Tibial nerve (tissue), 4 donors: ENCODE measurements at places on chromosomes 12 and 14. TPM values are rescaled to one million over a fixed set of nuclear protein-coding genes. Genes with fewer than 3 reads are reported as not detected.

DNA sequence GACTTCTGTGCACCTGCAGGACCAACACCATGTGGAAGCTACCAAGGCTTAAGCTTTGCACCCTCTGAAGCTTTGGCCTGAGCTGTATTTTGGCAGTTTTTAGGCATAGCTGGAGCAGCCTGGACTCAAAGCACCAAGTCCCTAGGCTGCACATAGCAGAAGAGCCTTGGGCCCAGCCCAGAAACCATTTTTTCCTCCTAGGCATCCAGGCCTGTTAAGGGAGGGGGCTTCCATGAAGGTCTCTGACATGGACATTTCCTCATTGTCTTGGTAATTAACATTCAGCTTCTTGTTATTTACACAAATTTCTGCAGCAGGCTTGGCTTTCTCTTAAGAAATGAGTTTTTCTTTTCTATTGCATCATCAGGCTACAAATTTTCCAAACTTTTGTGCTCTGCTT lies 475.8 kb upstream of the FLRT2 start:
- DNase-seq, result no peak

DNA sequence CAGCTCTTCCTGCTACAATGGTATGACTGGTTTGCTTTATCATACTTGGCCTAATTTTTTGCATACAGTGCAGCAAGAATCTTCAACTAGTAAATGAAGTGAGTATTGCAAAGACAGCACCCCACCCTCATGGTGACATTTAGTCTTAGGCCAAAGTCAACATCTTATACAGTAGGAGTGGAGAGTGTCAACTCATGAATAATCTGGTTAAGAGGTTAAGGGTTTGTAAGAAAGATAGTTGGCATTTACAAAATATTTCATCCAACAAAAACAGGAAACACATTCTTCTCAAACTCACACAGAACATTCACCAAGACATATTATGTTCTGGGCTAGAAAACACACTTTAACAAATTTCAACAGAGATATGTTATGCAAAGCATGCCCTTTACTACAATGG lies 2.2 kb upstream of the OAS1 start:
- no peak for DNase-seq

- DNase-seq, result no peak
Observed at GRCh38 chr14:91752961-91753360, 21.1 kb upstream of the CATSPERB start.

GRCh38 chr14:65098586-65098985 lies 3.7 kb downstream of the MAX start:
- no peak for DNase-seq

GRCh38 chr14:34179727-34180126 lies 228.9 kb upstream of the EGLN3 start:
- DNase-seq, result no peak

The CISTR gene
- not detected for total RNA-seq

DNA sequence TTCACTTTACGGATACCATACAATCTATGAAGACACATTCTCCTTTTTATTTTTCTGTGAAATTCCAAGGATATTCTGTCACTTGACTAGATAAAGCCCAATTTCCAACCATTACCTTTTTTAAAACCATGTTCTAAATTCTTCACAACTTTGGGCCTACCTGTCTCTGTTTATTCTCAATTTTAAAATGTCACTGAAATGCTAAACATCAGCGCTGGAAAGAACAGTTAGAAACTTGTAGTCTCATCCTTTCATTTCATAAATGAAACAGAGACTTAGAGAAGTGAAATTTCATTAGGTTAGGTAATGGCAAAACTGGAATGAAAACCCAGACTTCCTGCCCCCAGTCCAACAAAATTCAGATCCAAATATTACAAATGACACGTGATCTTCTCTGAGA lies 396.2 kb downstream of the CCDC91 start:
- DNase-seq, result no peak

The LYZ gene
- 20.4 TPM for total RNA-seq

The MAGOHB gene
- total RNA-seq, result 6.5 TPM

The NAA30 gene
- total RNA-seq, result 14.1 TPM

DNA sequence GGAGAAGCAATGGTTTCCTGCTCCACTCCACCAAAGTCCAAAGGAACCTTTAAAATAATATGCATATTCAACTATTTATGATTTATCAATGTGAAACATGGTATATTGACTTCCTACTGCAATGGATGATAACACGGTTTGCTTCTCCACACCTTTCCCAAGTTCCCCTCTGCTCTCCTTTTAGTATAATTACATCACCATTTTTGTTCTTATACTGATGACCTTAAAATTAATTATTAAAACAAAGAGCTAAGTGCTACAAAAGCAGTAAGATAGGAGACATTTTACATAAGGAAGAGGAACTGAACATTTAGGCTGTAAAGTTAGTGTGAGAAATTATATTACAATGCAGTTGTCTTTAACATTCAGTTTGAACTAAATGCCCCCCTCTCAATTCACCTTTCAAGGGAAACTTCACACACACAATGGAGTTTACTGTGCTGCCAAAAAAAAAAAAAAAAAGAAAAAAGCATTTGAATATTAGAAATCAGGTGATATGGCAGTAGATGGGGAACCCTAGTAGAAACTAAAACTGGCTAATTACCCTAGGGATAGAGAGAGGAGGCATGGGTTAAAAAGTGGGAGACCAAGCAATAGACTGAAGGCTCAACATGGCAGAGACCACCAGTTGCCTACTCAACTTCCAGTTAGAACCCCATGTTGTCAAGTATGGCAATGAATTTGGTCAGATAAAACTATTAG lies 37.1 kb upstream of the STK38L start:
- no peak for DNase-seq

GRCh38 chr12:67475725-67476124 lies 172.8 kb upstream of the DYRK2 start:
- DNase-seq, result no peak

GRCh38 chr12:57754411-57755193 lies at the start of gene MARCHF9:
Gene MARCHF9 (plus strand): TSS chr12:57755103. CDS start chr12:57755529, 426 bp downstream.
- no peak for DNase-seq

GRCh38 chr14:70731447-70732239 lies 77.7 kb downstream of the MAP3K9 start:
- DNase-seq, result no peak

The ERBB3 gene
- total RNA-seq, result 90.6 TPM

The LGMN gene
- 73.5 TPM for total RNA-seq

GRCh38 chr14:55399852-55400251 lies 11.8 kb downstream of the ATG14 start:
- no peak for DNase-seq

DNA sequence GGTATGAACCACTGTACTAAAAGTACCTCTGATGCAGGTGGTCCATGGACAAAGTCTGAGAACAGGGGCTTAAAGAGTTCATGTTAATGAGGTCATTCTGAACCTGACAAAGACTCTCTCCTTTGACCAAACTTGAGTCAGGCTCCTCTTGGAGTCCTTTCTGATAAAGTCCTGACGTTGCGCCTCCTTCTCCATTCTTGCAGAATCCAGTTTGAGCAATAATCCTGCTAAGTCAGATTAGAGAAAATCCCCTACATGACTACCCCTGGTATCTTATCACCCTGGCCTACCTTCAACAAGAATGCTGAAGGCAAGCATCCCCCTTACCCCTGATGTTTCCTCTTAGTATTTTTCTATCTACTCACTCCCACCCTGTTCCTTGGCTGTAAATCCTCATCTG lies 46.0 kb upstream of the ISM2 start:
- no peak for DNase-seq

The TCL1B gene
- total RNA-seq, result not detected

The KLRD1 gene
- total RNA-seq, result 1.3 TPM

The BIN2 gene
- 5.1 TPM for total RNA-seq

- no peak for DNase-seq
Observed at GRCh38 chr14:38129705-38130104, 78.0 kb upstream of the SSTR1 start.

- no peak for DNase-seq
Observed at GRCh38 chr12:70367258-70368141, 1.4 kb downstream of the KCNMB4 start.

GRCh38 chr12:47102845-47103651 lies 23.3 kb upstream of the AMIGO2 start:
- DNase-seq, result no peak

DNA sequence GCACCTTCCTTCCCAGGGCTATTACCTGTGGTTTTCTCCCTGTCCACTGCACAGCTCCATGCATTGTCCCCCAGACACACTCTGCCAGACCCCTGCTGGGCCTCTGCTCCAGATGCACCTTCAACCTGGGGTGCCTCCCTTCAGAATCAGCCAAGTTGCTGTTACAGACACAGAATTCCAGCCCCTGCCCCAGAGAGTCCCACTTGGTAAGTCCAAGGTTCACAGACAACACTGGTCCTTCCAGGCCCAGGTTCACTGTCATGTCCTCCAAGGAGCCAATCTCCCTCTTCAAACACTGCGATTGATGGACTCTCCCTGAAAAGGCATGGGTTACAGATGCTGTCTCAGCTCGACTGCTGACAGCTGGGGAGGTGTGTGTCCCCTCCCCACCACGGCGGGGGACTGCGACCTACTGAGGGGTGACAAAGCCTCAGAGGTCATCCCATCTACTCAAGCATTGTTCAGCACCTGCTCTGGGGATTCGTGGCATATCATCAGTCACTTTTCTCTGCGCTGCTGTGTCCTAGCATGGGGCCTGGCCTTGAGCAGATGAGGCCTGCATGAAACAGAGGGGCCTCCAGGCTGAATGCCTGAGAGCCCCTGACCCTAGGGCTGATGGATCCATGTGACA lies 24.3 kb downstream of the CALM1 start:
- DNase-seq, result no peak

- DNase-seq, result no peak
Observed at GRCh38 chr14:100424504-100425428, 101.6 kb downstream of the SLC25A47 start.

The PLBD1 gene
- 4.8 TPM for total RNA-seq

DNA sequence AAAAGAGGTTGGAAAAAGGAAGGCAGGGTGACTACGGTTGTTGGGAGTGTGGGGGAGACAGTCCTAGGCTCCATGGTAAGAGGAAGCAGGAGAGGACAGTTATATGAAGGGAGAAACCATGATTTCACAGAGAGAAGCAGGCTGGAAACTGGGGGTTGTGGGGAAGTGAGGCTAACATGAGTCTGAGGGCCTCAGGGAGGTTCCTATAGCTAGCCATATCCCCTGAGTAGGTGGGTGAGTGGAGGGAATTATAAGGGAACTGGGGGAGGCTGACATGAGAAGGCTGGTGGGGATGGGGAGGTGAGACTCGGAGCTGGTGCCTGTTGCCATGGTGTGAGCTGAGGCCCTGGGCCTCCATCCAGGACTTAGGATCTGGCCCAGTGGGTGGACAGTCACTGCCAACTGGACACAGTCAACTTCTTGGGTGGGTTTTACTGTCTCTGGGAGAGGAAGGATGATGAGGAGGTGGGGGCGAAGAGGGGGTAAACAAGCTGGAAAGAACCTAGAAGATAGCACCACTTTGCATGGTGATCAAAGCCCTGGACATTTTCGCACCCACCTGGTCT lies 1.4 kb downstream of the RNASE13 start:
- DNase-seq, result no peak

GRCh38 chr12:96040305-96041133 lies 5.1 kb upstream of the LTA4H start:
- DNase-seq, result no peak

GRCh38 chr12:108732489-108733229 lies 1.3 kb upstream of the CORO1C start:
- DNase-seq, result no peak

The TAS2R8 gene
- total RNA-seq, result not detected

DNA sequence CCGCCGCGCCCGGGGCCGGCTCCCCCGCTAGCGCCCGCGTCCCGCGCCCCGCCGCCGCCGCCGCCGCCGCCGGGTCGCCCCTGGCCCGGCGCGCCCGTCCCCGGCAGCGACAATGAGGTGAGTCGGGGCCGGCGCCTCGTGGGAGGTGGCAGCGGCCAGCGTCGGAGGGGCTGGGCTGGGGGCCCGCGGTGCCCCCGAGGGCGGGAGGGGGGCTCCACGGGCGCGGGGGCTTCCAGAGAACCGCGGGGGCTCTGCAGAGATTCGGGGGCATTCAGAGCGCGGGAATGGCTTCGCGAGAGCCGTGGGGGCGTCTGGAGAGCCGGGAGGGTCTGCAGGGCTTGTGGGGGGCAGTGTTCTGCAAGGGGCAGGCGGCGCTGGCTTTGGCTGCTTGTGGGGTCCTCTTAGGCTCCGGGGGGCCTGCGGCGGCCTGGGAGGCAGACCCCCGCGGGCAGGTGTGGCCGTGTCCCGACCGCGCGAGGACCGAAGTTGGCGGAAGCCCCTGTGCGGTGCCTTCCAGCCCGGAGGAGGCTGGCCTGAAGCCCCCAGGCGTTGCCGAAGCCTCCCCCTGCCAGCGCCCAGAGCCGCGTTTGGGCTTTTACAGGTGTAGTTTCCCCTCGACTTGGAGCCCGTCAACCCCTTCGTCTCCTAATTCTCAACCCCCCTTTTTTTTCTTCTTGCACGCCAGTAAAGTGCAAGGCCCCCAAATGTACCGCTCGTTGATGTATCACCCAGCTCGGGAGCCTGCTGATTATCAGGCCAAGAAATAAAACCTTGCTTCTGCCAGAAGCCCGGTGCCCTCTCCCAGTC lies 93.1 kb upstream of the EVL start:
- DNase-seq, result no peak

- DNase-seq, result no peak
Observed at GRCh38 chr14:54317391-54317790, 79.4 kb upstream of the CDKN3 start.

DNA sequence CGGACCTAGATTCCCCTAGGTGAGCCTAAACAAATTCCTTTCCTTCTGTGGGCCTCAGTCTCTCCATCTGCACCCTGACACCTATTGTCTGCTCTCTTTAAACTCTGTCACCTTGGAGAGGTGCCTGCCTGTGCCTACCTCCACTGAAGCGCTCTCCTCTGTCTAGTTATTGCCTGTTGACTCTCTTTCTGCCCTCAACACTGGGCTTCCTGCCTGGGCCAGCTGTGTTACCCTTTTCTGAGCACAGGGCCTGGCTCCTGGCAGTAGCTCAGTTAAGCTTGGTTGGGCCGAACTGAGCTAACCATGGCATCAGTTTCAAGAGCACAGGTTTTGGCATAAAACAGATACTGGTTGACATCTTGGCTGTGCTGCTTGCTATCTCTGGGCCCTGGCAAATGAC lies 43.5 kb downstream of the PRMT8 start:
- no peak for DNase-seq

GRCh38 chr12:16504200-16504599 lies 101.8 kb downstream of the LMO3 start:
- no peak for DNase-seq

DNA sequence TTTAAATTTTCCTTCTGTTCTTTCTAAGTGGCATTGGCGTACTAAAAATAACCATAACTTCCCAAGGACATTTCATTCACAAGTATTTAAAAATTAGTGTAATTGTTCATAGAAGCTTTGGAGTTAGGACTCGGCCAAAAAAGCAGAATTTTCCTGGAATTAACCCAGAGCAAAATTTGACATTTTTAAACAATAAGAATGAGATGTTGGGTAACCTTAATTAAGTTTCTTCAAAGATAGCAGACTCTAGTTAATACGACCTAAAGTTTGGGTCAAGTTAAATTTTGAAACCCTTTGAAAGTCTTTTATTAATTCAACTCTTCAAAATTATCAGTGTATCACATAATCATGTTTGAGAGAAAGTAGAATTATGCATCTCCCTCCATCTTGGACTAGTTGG lies 118.3 kb downstream of the AKAP6 start:
- no peak for DNase-seq
